ENCODE measurements at places on chromosomes 13 and 19.

- DNase-seq = no peak
Measured at GRCh38 chr13:111668451-111668850, 348.0 kb downstream of the TEX29 start.

GRCh38 chr19:5717215-5717935 is 2.6 kb downstream of the LONP1 start:
- no peak for DNase-seq

- DNase-seq = no peak
Measured at GRCh38 chr13:35514061-35514477, 37.6 kb upstream of the MAB21L1 start.

GRCh38 chr19:50230379-50231351 is 27.2 kb downstream of the MYH14 start:
- DNase-seq = no peak

- DNase-seq = no peak
Measured at GRCh38 chr13:30346153-30346788, 38.9 kb upstream of the KATNAL1 start.

DNA sequence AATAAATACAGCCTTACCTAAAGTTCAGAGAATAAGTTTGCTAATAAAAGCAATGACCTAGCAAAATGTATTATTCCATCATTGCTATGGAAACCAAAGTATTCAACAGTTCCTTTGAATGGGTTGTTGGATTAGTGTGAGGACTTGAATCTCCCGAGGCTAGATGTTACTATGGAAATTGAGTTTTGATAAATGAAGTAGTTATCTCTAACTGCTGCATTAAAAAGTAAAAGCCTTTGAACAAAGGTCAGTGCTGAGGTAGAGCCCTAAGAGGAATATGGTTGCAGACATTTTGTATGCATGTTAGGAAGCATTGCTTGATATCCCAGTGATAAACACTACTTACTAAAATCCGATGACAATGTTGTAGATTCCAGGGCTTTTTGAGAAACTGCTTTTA is 6.2 kb downstream of the KLF5 start:
- DNase-seq = no peak

- DNase-seq = no peak
Measured at GRCh38 chr19:7678971-7679751, 1.5 kb upstream of the TRAPPC5 start.

GRCh38 chr13:74251778-74252519 is 117.7 kb upstream of the KLF12 start:
- DNase-seq = no peak

GRCh38 chr19:51327066-51328001 is 14.6 kb downstream of the VSIG10L start:
- DNase-seq = no peak

DNA sequence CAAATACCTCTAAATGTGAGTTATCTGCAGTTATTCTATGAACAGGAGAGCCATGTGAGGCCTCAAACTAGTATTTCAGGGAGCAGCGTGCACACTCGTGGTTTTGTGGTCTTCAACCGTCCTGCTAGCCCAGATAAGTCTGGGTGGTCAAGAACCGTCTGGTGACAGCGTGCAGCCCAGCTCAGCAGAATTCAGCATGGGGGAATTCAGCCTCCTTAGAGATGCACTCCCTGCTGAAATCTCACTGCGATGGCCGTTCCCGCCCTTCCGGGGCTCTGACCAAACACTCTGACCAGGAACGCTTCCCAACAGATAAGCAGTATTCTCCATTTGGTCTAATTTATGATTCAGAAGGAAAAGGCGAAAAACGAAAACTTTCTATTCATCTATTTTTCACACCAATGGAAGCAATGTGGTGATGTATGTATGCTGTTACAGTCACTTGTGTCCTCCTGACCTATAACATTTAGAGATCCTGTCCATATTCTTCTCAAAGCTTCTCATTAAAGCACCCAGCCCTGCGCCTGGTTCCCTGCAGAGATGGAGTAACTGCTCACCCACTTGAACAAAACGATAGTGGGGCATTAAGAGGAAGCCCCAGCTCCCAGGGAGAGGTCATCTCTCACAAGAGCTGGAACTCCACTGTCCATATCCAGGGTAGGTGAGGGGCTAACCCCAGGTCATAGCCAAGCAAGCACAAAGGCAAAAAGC is 2.9 kb downstream of the ANKRD27 start:
- no peak for DNase-seq

GRCh38 chr13:51976423-51976822 is 34.8 kb downstream of the ATP7B start:
- no peak for DNase-seq

- DNase-seq = no peak
Measured at GRCh38 chr19:17441241-17442021, 7.0 kb downstream of the TMEM221 start.

DNA sequence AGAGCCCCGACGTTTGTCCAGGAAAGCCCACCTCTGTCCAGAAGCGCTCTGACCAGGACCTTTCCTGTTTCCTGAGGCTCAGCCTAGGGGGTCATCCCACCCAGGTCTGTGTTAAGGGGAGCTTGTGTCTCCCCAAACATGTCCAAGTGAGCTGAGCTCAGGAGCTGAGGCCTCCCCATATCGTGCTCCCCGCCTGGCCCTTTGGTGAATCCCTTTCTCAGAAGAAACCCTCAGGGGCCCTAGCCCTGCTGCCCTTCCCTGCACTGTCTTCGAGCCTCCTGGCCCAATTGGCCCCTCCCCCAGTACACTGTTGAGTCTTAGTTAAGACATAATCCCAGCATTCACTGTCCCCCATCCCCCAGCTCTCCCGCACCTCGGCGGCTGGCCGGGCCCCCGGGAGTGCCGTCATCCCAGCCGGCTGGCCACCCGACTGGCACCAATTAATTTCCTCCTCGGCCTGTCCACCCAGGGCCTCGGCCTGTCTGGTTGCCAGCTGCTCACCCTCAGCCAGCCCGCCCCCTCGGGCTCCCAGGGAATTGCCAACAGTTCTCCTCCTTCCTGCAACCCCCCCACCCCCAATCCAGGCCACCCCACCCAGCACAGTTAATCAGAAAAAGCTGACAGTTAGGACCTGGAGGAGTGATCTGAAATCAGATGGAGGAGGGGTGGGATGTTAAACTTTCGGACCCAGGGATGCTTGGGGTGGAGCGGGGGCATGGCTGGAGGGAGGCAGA is 13.6 kb downstream of the IER2 start:
- no peak for DNase-seq

- no peak for DNase-seq
Measured at GRCh38 chr13:28470296-28470695, 24.6 kb downstream of the FLT1 start.

DNA sequence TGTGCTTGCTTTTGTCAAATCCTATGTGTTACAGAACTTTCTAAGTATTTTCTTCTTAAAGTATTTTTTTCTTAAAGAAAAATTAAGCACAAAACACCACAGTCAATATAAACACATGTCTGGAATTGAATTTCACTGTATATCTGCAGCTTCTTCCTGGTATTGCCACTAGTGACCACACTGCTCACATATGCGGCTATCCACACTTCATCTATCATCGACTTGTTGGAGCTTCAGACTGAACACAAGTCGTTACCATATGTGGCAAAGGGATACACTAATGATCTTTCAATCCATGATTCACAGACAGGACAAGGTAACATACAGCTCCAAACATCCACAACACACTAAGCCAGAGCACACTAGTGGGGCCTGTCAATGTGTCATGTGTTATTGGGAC is 498.4 kb upstream of the ARGLU1 start:
- DNase-seq = no peak

- no peak for DNase-seq
Measured at GRCh38 chr13:38173403-38173802, 176.2 kb upstream of the UFM1 start.

DNA sequence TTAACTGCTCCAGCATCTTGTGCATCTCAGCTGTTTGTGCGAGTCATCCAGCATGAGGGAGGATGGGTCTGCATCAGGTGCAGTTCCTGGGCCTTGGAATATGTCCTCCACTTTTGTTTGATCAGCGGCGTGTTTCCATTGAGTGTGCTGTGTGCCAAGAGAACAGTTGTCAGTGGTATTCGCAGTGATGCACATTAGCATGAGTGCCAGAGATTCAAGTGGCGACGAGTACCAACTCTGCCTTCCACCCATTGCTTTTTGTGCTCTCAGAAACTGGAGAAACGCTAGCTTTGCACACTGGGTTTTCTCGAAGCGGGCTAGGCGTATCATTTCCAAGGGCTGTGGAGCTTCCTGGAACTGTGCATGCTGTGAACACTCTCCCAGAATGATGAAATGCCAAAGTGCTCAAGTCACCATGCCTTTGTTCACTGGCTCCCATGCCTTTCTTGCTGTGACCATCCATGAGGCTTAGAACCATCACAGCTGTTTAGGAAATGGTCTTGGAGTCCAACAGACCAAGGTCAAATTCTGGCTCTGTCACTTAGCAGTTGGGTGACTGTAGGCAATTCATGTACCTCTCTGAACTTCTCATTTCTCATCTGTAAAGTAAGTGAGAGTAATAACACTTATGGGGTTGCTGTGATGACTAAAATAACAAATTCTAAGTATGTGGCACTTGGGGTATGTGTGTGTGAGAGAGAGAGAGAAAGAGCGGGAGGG is 18.4 kb downstream of the LRCH1 start:
- no peak for DNase-seq

DNA sequence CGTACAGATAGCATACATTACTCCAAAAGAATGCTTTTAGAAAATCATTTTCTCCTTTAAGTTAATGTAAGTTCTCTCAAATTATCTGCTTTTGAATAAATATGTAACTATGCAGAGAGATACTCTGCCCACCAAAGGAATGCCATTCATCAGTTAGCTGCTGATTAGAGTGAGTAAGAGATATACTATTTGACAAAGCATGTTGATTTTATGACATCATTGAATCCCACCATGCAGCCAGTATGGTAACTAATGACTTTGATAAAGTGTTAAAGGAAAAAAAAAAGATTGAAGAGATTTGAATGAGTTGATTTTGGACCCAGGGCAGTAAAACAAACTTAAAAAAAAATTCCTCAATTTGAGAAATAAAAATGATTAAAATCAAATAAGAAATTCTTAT is 521.5 kb downstream of the SLITRK6 start:
- DNase-seq = peak; percentile 15

- DNase-seq = no peak
Measured at GRCh38 chr13:27259831-27260230, 8.5 kb downstream of the RPL21 start.

DNA sequence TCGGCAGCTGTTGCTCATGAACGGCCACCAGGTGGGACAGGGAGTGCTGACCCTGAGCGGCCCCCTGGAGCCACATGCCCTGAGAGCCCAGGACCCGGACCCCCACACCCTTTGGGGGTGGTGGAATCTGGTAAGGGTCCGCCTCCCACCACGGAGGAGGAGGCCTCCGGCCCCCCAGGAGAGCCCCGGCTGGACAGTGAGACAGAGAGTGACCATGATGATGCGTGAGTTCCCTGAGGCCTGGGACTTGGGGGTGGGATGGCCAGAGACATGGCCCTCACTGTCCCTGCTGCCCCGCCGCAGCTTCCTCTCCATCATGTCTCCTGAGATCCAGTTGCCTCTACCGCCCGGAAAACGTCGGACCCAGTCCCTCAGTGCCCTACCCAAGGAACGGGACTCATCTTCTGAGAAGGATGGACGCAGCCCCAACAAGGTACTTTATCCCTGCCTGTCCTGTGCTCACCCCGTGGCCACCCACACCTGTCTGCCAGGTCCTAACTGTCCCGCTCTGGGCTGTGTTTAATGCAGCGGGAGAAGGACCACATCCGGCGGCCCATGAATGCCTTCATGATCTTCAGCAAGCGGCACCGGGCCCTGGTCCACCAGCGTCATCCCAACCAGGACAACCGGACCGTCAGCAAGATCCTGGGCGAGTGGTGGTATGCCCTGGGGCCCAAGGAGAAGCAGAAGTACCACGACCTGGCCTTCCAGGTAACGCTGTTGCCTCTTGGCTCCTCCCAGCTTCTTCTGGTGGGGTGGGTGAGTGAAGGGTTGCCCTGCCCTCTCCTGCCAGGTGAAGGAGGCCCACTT is 14.7 kb upstream of the PRR19 start:
- no peak for DNase-seq

DNA sequence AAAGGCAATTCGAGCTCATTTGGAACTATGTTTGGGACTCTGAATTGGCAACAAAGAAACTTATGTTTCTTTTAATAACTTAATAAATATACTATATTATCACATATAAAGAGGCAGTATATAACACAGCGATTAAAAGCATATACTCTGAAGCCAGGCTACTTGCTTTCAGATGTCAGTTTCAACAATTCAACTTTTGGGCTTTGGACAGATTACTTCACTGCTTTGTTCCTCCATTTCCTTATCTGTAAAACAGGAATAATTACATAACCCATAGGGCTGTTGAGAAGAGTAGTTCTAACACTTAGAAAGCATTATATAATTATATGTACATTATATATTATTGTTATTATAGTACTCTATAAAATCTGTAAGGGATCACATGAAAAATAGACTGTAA is 107.2 kb downstream of the EDNRB start:
- no peak for DNase-seq

GRCh38 chr19:12792051-12792852 is 966 bp downstream of the JUNB start:
- DNase-seq = no peak

DNA sequence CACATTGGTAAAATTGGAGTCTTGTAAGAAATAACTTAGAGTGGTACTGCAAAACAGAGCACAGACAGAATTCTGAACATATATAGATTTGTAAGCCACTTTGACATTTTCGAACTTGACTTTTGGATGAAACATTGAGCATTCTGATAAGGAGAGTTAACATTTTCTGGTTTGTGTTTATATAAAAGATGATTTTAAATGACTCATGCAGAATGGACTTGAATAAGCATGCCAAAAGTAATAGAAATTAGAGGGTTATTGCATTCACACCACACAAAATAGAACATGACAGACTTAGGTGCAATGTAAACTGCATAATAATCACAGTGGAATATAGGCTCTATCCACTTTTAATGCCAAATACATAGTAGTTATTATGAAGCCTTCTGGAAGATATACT is 507.0 kb downstream of the DACH1 start:
- no peak for DNase-seq

- no peak for DNase-seq
Measured at GRCh38 chr19:49930483-49931011, 1.2 kb upstream of the NUP62 start.

DNA sequence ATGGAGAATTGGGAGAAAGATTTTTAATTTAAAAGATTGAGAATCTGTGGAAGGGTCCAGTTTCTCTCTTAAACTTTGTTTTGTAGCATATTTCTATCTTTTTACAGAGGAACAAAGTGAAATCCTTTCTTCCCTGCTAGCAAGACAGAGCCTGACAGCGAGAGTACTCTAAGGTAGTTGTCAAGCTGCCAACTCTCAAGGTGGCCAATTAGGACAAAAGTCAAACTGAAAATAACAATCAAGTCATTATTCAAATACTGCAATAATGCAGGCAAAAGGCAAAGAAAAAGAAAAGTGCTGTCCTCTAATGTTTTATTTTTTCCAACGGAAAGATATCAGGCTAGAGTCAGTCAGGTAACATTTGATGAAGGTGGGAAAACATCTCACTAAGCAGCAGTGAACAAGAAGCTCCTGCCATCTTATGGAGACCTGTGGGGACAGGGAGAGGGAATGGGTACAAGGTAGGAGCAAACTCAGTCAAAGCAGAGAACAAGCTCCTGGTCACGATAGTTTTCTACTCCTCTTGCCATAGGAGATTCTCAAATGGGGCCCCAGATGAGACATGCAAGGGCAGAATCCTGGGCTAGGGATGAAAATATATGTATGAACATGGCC is 801.9 kb upstream of the SLITRK1 start:
- no peak for DNase-seq

- DNase-seq = no peak
Measured at GRCh38 chr13:113666329-113666670, 719 bp upstream of the GRK1 start.

Data from HS-5 (cell line).